ENCODE measurements at places on chromosomes 2 and 18.
A peak's percentile ranks its signal among the peaks of the same experiment; 100 is the strongest.

DNA sequence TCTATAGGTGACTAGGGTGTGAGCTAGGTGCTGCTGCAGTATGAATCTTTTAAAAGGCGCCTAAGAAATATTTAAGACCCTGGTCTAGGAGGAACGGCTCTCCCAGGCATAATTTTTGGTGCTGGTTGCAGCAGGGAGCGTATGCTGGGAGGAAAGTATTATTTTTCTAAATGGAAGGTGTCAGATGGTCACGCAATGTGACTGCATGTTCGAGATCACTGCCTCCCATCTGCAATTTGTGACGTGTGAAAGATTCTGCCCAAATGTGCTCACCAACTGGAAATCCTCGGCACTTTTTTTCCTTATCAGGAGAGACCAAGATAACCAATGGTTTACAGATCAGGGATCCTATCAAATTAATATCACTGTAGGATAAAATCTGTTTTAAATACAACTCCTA is 95.6 kb upstream of the KLHL14 start:
- DNase-seq, result no peak

GRCh38 chr2:36732673-36733036 is 36.1 kb downstream of the VIT start:
- no peak for DNase-seq

DNA sequence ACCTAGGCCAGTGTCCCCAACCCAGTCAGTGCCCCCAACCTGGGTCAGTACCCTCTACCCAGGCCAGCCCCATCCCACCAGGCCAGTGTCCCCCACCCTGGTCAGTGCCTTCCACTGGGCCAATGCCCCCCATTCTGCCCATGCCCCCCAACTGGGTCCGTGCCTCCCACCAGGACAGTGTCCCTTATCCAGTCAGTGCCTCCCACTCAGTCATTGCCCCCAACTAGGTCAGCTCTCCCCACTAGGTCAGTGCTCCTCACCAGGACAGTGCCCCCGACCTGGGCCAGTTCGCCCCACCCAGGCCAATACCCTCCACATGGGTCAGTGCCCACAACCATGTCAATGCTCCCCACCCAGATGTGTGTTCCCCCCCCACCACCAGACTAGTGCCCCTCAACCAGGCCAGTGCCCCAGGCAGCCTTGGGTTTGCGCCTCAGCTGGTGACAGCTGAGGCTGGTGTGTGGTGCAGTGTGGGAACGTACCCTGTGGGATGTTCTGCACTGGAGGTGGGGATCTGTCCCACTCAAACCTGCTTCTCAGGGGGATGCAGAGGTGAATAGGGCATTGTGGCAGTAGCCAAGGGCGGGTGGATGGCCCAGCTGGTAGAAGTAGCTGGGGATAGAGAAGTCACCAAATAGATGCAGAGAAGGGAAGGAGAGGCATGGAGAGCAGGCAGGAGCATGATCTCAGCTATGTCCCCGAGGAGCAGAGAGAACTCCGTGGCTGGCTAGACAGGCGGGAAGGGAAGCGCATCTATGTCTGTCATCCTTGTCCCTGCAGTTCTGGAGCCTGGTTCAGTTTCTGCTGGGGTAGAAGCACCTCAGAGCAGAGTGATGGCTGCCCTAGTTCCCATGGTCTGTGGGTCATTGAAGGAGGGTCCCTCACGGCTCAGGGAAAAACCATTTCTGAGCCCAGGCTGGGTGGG is 168.8 kb downstream of the SH3RF3 start:
- no peak for DNase-seq

GRCh38 chr2:85600951-85601770 is 1.3 kb downstream of the TMEM150A start:
- no peak for DNase-seq

DNA sequence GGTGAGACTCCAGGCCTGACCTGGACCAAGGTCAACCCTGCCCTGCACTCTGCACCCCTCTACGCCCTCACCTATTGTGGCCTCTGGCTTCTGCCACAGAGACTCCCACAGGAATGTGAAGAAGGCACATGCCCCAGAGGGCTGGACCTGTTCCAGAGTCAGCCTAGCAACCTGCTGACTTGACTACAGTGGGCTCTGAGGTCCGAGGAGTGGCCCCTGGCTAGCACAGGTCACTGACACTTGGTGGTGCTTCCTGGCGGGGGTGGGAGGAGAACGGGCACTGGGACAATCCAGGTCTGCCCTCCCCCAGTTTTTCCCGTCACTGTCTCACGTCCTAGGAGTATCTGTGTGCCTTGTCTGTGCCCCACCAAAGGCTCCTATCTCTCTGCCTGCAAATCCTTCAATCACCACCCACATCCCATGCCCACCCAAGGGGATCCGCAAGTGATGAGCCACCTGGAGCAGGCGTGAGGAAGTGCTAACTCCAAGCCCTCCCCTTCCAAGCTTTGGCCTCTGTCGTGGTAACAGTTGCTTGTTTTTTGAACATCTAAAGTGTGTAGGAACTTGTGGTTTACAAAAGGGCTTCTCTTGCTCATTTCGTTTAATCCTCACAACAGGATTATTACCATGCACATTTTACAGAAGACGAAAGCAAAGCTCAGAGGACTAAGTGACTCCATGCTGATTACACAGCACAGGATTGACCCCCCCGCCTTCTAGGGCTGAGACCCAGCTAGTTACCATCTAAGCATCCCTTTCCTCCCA is 86.2 kb downstream of the MCFD2 start:
- no peak for DNase-seq

- DNase-seq, result no peak
These were observed 31.9 kb upstream of the SLC1A4 start for GRCh38 chr2:64957109-64957903.

- DNase-seq, result no peak
These were observed 72.8 kb upstream of the TAF1B start for GRCh38 chr2:9770308-9771100.

- DNase-seq, result peak; percentile 9
These were observed 318.7 kb upstream of the NCKAP5 start for GRCh38 chr2:133886735-133887675.

DNA sequence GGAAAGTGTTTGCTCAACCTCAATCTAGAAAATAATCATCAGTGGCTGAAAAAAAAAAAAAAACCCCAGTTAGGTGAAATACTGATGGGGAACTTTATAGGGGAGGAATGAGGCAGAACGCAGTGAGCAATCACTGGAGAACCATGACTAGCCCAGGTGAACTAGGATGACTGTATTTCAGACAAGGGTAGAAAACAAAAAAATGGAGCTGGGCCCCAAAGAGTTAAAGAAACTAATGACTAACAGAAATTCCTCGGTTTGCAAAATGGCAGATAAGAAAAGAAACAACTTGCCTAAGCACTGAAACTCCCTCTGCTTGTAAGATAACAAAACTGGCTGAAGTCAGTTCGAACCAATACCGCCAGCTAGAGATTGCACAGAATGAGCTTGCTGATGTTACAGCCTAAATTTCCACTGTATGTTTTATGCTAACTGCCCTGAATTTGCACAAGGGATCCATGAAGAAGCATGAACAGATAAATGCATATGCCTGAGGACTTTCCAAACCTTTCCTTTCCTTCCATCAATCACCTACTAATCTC is 245.9 kb downstream of the METTL4 start:
- DNase-seq, result no peak

DNA sequence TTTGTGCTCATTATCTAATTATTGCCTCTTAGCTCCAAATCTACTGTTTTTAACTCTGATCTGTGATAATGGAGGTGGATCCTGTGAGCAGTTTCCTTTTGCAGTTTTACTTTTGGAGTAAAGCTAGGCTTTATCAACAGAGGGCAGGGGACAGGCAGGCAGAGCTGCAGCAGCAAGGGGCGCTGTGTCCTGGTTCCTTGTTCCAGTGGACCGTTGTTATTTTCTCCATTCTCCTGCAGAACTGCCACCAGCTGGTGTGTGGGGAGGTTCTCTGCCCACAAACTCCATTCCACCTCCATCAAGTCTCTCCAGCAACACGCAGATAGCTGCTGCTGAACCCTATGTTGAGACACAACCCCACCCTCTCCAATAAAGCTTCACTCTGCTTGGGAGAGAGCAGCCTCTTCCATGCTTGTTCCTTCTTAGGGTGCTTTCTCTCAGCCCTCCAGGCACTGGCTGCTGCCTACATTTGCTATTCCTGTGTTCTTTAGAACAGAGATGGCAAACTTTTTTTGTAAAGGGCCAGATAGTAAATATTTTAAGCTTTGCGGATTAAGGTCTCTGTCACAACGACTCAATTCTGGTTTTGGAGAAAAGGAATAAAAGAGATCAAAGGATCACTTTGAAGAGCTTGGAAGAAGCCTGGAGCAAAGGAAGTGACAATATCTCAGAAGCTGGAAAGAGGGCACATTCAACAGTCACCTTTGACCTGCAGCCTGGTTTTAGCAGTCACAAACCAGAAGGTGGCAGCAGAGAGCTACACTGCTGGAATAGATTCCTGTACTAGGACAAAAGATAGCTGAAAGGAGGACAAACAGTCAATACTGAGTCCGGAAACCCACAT is 208.8 kb downstream of the CCDC178 start:
- no peak for DNase-seq

- no peak for DNase-seq
These were observed 900.8 kb downstream of the SLC4A3 start for GRCh38 chr2:220528180-220528675.

- no peak for DNase-seq
These were observed 60.6 kb downstream of the DAW1 start for GRCh38 chr2:227932001-227932400.

DNA sequence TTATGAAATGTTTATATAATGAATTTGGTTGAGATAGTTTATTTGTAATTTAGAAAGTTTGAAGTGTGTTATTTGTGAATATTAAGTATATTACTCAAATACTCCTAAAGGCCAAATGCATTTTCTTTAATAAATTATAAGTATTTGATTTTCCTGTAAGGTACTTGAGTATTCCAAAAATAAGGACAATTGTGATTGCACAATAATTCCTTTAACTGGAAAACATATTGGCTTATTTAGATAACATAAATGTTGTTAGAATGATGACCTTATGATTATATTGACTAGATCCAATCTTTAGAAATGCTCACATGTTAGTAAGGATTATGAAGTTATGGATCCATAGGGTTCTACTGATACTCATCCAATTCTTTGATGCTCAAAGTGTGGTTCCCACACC is 125.1 kb upstream of the MAP3K20 start:
- DNase-seq, result no peak

DNA sequence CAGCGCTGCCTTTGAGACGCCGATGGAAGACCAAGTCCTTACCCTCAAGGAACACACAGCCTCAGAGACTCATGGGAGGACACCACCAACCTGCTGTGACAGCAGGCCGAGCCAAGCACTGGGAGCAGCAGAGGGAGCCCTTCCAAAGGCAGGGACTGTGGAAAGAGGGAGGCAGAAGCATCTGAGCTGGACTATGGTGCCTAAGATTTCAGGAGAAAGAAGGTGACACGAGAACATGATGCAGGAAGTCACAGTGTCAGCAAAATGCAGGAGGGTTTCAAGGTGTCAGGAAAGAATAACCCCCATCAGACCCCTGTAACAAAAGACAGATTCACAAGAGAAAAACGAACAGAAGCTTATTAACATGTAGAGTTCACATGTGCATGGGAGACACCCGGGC is 24.2 kb upstream of the COX7A2L start:
- DNase-seq, result no peak

GRCh38 chr2:84878896-84879583 is 1.8 kb downstream of the TRABD2A start:
- DNase-seq, result no peak

- DNase-seq, result no peak
These were observed 13.2 kb upstream of the SS18 start for GRCh38 chr18:26103579-26103978.

GRCh38 chr2:230266638-230267037 is 41.1 kb downstream of the SP140 start:
- no peak for DNase-seq

DNA sequence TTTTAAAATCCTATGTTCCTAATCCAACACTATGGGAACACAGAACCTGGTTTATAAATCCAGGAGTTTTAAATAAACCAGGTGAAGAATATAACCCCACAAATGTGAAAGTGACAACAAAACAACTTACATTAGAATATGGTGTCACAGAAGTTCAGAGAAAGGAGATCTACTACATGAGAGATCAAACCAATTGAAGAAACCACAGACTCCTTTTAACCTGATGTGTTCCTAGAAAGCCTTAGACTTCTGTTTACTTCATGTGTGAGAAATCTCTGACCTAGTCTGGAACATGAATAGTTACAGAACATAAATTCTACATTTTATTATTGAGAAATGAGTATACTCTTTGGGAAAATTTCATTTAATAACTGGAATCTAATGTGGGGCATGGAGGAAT is 165.3 kb downstream of the FTCDNL1 start:
- DNase-seq, result no peak

DNA sequence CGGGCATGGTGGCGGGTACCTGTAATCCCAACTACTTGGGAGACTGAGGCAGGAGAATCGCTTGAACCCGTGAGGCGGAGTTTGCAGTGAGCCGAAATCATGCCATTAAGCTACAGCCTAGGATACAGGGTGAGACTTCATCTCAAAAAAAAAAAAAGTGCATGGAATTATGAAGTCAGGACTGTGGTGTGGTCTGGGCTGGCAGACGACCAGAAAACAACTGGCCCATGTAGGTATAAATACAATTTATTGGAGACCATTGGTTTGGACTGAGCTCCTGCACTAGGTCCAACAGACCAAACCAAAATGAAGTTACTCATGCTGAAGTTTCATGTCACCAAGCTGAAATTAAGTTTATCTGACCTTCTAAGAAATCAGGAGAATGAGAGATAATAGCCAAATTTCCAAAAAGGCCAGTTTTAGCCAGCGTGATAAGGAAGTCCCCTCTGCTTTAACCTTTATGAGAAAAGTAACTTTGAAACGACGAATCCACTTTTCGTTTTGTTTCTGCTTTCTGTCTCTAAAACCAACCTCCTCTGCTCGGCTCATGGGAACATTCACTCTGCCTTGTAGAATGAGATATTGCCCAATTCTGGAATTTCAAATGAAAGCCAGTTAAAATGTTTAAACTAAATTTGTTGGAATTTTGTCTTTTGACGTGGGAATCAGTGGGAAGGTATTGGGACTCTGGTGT is 17.7 kb upstream of the RAB10 start:
- DNase-seq, result no peak

GRCh38 chr2:106147665-106148064 is 46.4 kb downstream of the UXS1 start:
- no peak for DNase-seq

DNA sequence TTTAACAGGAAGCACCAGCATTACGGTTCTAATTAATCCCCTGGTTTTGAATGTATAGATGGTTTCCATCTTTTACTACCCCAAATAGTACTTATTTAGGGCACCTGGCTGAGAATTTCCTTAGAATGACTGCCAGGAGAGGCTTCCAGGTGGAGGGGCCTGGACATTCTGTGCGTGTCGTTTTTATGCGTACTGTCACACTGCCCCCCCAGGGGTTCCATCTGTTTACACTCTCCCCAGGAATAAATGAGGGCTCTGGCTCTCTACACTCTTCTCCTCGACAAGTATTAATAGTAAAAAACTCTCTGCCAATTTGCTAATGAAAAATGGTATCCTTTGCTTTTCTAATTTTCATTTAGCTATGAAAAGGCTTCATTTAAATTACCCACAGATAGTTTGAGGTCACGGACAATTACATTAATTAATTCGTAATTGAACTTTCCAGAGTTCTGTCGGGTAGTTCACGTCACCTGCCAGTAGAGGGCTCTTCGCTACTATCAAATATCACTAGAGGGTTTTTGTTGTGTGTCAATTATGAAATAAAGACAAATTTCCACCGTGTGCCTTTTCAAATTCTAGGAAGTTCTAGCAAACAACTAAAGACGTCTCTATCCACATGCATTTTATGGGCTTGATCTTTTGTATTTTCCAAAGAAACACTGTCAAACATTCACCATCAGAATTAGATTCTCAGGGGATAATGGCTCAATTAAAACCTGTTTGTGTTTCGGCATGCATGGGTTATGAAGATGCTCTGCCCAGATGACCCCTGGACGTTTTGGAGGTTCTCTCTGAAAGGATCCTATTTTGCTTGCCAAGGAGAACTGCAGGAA is 88.8 kb upstream of the ASB18 start:
- DNase-seq, result no peak

All from stimulated activated CD8-positive, alpha-beta memory T cell treated with anti-CD3 and anti-CD28 coated beads, Interleukin-12 subunit alpha, Interleukin-12 subunit beta, amount 100 ng/mL, for 1 hour (primary cell).